ENCODE measurements at places on chromosomes 2 and 18.

DNA sequence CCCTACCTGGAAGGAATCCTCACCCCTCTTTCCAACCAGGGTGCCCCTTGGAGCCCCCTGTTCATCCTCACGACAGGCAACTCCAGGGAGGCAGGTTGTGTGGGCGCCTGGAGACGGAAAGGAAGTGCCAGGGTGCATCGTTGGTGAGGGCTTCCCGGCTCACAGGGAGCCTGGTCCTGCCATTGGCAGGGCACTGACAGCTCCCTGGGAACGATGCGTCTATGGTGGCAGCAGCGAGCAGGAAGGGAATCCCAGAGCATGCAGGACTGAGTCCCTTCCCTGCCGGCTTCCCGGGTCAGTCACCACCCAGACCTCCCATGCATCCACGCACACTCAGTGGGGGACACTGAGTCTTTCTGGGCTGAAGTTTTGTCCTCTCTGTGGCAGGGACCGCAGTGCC lies 117.6 kb downstream of the INHBB start:
- DNase-seq, result no peak

DNA sequence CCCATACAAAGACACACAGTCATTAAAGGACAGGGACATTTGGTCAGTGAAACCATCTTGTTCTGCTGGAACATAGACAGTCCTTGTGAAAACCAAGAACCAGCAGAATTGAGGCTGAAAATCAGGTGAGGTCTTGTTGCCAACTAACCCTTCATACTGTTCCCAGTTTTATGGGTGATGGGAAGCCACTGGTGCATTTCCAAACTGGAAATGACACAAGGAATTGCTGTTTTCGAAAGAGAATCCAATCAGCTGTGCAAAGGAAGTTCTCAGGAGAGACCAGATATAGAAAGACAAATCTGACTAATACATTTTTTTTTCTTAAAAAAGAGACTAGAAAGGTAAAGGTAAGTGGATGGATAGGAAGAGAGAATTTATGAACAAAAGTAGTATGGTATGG lies 948.2 kb downstream of the TSN start:
- no peak for DNase-seq

DNA sequence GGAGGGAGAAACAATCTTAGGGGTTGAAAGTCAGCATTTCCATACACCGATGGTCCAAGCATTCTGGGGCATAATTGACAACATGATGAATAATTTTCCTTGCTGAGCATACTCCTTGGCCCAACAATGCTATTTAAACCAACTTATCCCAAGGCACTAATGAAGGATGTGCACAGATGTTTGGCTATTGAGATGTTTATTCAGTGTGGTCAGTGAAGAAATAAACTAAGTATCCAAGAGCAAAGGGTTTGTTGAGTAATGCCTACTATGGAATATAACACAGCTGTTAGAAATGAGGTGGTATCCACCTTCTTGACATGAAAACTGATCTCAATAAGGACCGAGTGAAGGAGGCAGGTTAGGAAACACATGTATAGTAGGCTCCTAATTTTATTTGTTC lies 53.9 kb upstream of the RAB6D start:
- no peak for DNase-seq

DNA sequence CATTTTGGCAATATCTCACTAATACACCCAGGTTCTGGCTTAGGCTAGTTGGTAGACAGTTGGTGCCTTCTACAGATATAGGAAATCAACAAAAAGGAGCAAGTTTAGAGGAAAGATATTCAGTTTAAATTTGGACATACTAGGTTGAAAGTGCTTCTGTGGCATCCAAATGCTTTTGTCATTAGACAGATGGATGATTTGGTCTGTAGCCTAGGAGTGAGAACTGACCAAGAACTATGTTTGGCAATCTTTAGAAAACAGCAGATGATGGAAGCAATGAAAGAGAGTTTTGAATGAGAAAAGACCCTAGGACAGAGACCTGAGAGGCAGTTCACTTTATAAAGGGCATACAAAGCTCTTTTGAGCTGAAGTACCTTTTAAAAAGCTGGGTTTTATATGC lies 201.3 kb upstream of the FSHR start:
- no peak for DNase-seq

- peak; percentile 63 for DNase-seq
These were observed 25.1 kb upstream of the TMEM182 start for GRCh38 chr2:102736410-102737409.

DNA sequence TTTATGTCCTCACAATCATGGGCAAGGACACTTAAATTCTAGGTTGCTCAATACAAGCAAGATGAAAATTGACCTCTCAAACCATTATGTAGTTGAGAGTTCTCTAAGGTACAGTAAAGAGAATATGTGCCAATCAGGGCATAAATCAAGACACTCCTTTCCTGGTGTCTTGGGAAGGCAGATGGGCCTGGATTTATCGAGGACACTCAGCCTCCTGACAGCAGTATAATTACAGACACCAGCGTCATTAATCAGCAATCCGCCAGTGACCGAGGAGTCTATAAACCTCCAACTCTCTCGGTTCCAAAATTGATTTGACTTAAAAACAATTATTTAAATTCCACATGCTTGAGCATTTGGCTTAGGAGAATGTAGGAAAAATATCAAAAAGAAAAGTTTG lies 75.7 kb upstream of the DAPL1 start:
- DNase-seq, result no peak

DNA sequence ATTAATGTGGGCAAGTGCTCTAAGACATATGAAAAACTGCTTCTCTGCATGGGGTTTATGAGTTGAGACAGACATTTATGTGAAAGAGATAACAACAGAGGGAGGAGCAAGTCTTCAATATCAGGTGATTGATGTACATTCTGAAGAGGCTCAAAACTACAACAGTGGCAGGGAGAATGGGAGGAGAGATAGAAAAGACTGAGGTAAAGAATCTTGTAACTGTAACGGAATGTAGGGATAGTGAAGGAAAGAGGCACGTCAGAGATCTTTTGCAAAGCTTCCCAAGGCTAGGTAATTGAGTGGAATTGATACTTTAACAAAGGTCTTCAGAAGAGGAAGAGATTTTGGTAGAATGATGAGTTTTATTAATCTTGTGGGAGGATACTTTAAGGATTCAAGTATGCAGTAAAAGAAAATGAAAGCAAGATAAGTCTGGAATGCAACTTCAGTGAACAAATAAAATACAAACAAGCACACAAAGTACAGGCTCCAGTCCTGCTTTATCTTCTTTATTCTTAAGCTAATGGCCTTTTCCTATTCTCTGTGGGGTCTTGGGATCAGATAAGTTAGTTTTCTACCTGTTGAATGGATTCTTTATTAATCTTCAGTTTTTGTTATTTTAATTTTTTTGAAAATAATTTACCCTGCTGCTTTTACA lies 15.0 kb downstream of the SMAD4 start:
- no peak for DNase-seq

DNA sequence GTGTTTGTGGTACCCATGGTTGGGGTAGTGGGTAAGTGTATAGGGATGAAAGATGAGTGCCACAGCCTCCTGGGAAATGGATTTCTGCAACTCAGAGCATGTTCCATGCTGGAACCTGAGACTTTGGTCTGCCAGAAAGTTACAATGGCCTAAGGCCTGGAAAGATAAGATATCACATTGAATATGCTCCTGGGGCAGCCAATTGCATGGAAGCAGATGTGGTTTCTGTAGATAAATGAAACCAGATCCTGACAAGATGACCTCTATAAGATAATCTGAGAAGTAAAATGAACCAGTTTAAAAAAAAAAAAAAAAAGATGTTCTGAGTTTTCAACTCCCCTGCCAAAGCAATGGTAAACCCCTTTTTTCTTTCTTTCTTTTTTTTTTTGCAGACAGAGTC lies 91.4 kb upstream of the NCK2 start:
- no peak for DNase-seq

DNA sequence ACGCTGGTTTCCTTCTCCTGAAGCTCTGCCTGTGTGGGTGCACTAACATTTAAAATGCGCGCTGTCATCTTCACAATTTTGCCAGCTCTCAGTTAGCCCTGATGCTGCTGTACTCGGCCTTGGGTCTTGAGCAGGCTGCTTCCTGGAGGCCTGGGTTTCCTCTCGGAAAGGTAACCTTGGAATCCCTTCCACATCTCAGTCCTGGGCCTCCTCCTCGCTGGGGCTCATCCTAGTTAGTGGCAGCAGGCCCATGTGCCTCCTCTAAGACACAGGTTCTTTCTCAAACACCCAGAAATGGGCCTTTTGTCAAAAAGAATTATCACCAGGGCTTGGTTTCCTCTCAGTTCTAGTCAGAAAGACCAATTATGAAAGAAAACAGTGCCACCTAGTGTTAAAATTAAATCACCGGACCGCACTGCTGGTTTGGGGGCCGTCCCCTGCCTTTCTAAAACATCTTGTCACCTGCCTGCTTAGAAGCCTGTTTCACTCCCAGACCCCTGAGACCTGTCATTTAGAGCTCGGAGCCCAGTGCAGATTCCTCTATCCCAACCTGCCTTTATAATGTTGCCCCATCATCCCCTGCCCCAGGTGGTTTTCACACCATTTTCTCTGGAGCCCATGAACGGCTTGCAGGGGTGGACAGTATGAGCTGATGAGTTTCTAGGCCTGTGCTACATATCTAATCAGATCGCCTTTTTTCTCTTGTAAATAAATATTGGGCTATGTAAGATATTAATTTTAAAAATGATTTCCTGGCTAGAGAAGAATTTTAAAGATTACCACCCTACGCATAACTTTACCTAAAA lies 42.4 kb downstream of the HK2 start:
- DNase-seq, result peak; percentile 34

- DNase-seq, result no peak
These were observed 472 bp upstream of the PLEKHM3 start for GRCh38 chr2:208025814-208026184.

DNA sequence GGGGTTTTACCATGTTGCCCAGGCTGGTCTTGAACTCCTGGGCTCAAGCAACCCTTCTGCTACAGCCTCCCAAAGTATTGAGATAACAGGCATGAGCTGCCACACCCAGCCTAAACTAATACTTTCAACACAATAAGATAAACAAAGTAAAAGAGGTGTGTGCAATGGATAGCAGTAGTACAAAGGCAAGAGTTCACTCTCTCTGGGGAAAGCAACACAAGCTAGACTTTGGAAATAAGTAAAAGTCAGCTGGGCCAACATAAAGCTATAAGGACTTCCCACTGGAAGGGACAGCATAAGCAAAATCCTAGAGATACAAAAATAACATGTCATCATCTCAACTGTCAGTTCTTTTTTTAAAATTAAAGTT lies 5.2 kb upstream of the NOSTRIN start:
- DNase-seq, result no peak

GRCh38 chr18:32343634-32344033 lies 127.0 kb downstream of the GAREM1 start:
- DNase-seq, result no peak

- DNase-seq, result no peak
These were observed 180.1 kb upstream of the APCDD1 start for GRCh38 chr18:10274301-10274700.

- DNase-seq, result no peak
These were observed 109.6 kb upstream of the ST6GAL2 start for GRCh38 chr2:106995556-106995955.

DNA sequence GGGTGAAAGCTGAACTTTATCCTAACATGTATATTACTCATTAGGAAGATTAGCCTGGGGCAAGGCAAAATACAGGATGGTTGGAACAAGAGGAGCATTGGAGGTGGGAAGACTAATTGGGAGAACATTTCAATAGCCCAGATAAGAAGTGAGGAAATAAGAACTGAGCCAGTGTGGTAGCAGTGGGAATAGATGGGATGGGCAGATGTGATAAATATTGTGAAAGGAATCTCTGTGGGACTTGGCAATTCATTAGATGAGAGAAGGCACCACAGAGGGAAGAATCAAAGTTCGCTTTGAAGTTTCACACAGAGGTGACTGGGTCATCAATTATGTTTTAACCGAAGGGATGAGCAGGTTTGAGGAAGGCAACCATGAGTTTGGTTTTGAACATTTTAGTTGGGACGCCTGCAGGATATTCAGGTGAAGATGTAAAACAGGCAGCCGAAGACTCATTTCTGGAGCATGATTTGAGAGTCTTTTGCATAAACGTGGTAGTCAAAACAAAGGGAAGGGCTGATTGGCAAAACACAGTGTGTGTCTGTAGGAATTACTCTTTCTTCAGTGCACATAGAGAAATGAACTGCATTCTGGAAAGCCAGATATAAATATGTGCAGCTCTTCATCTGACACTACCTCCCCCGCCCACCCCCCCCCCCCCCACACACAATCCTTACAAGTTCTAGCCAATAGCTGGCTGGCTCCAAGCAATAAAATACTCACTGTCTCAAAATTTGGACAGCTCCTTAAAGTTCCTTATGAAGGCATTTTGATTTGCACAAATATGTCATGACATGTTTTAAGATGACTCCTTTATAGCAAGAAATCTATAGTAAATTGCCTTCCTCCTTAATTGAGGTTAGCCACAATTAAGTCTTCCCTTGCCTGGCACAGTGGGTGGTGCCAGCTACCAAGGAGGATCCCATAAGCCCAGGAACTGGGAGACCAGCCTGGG lies 1.9 kb upstream of the SLC1A4 start:
- no peak for DNase-seq

GRCh38 chr2:205947621-205948495 lies 138.1 kb downstream of the INO80D start:
- peak; percentile 27 for DNase-seq

All from central memory CD8-positive, alpha-beta T cell (primary cell).